ENCODE measurements at places on chromosomes 11 and 22. TPM values are rescaled to one million over a fixed set of nuclear protein-coding genes. Genes with fewer than 3 reads are reported as not detected.

DGKZ gene
- total RNA-seq = 40.5 TPM

ZNF408 gene
- total RNA-seq = 8.6 TPM

TUBA8 gene
- 0.87 TPM for total RNA-seq

TYR gene
- not detected for total RNA-seq

SLC22A9 gene
- not detected for total RNA-seq

ACR gene
- total RNA-seq = not detected

ZNRF3 gene
- total RNA-seq = 13.1 TPM

WNT11 gene
- total RNA-seq = 1.3 TPM

RAB39A gene
- 1.7 TPM for total RNA-seq

Data from left lung (tissue), 14 donors.